Stimulated activated CD8-positive, alpha-beta memory T cell treated with anti-CD3 and anti-CD28 coated beads, Interleukin-4, amount 100 ng/mL, for 1 hour (primary cell): ENCODE measurements at places on chromosomes 7 and 10.

DNA sequence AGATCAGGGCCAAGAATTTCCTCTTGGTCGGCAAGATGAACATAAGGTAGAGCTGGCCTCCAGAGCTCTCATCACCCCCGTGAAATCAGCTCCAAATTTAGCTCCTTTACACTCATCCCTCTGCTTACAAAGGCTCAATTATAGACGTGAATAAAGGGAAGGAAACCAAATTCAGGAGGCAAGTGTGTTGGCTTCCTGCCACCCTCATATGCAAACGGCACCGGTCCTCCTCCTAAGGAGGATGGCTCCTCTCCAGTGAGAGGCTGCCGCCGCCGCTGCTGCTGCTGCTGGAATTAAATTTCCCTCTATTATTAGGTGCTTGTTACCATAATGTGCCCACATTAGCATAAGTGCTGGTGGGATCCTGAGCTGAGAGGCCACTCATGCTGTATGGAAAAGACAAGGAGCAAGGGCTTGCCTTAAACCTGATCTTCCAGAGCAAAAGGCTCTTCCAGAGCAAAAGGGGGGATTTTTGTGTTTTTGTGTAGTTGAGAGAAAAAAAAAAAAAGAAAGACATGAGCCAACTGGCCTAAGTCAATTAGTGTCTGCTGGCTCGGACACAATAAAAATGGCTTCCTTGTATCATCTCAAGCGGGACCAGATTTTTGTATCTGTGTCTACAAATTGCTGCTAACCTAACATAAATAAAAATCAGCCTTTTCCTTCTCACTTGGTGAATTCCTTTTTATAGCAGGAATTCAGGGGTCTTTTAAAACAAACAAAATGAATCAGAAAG lies 68.4 kb downstream of the CDHR3 start:
- no peak for DNase-seq

GRCh38 chr7:150388709-150389531 lies 9.8 kb downstream of the ZNF775 start:
- no peak for DNase-seq

DNA sequence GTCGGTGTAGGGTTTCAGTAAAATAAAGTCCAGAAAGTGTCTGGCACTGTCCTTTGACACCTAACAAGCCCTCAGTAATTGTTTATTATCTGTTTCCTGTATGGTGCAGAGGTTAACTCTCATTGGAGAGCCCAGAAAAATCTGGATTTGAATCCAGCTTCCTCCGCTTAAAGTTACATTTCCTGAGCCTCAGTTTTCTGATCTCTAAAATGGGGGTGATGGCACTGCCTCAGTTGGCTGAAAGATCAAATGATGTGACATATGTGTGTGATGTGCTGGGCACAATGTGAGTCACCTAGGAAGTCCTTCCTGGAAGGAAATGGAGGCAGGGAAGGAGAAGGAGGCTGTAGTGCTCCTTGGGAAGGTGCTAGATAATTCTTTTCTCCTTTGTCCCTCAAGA lies 14.7 kb upstream of the CDH23 start:
- no peak for DNase-seq

DNA sequence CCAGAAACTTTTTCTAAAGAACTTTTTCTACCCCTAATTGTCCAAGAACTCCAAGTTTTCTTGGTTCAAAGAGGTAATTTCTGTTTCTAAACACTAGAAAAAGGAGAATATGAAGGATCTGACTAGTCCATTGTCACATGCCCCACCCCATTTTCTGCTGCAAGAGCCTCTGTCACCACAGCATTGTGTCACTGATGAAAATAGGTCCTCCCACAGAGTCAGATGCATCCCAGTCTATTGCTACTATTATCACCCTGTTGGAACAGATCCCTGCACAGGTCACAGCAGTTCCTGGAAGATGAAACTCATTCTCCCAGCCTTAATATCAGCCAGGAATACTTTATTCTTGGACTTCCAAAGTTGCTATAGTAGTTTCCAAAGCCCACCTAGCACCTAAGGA lies 7.5 kb upstream of the CFTR start:
- no peak for DNase-seq

- DNase-seq = no peak
Observed at GRCh38 chr7:47225387-47226131, 356.4 kb downstream of the TNS3 start.
